ENCODE measurements at places on chromosomes 11 and 22.
A peak's percentile ranks its signal among the peaks of the same experiment; 100 is the strongest.

DNA sequence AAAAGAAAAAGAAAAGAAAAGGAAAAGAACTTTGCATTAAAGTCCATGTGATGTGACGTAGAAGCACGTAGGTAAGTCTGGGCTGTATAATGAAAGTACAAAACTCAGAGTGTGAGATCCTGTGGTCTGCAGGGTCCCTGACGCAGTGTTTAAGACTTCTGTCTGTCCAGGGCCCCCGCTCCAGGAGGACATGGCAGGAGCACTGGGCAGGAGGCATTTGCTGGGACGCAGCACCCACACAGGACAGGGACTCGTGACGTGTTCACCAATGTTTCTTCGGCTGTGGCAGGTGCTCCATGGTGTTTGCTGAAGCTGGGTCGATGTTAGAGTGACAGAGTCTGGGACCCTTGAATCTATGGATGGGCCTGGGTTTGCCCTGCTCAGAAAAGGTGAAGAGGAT, 348.1 kb downstream of the BRD1 start:
- DNase-seq, result no peak

DNA sequence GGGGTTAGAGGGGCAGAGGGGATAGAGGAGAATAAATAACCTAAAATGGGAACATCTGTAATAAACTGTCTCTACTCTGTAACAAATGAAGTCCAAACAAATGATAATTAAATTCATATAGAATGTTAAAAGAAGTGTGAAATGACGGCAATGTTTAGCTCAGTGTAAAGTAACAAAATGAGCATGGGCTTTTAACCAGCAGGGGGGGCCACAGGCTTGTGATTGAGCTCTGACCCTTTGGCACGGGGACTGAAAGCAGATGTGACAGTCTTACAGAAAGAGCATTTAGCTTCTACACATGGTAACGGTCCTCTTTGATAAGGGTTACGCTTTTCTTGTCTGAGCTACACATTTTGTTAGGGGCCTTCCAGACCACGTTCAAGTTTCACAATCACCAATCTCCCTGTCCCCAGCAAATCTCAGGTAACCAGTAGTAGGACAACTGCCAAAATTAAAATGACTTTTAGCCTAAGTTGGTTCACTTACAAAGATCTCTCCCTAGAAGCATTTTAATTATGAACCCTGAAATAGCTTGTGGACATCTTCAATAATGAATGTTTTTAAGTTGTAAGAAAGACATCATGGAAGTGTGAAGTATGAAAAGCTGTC, 262.5 kb downstream of the DCDC1 start:
- peak; percentile 11 for DNase-seq

GRCh38 chr22:29871684-29872083, 11.3 kb upstream of the MTMR3 start:
- DNase-seq, result no peak

DNA sequence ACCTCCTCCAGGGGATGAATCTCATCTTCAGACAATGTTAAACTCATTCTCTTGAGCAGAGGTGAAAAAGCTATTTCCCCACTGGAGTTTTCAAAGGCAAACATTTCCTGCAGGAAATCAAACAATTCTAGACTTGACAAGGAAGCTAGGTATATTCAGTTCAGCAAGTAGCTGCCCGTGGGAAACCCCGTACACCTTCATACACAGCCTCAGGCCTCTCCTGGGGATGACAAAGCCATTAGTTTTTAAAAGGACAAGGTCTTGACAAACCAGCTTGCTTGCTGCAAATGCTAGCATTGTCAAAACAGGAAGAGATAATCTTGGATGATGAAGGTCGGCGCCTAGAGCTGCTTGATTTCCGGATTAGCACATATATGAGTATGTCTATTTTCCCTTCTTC, 1630.8 kb upstream of the TENM4 start:
- DNase-seq, result no peak

DNA sequence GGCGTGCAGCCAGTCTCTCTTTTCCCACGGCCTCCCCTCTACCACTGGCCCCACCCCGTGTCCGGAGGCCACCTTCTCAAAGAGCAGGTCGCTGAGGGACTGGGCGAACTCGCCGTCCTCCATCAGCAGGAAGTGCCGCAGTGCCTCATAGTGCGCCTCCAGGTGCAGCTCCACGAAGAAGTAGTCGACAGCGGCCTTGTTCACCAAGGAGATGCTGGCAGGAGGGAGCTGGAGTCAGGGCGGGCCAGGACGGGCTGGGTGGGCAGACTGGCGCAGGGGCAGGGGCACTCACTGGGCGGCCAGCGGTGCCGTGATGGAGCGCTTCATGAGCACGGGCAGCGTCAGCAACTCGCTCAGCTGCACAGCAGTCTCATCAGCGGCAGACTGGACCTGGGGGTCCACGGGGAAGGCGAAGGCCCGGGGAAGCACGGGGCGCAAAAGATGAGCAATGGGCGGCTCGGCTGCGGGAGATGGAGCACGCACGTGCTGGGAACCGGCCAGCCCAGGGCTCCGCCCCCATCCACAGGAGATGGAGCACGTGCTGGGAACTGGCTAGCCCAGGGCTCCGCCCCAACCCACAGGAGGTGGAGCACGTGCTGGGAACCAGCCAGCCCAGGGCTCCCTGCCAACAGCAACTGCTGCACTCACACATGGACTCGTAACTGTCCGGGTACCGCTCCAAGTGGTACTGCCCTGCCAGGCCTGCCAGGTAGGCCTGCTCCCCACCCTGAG, 18.4 kb downstream of the SELENOO start:
- no peak for DNase-seq

DNA sequence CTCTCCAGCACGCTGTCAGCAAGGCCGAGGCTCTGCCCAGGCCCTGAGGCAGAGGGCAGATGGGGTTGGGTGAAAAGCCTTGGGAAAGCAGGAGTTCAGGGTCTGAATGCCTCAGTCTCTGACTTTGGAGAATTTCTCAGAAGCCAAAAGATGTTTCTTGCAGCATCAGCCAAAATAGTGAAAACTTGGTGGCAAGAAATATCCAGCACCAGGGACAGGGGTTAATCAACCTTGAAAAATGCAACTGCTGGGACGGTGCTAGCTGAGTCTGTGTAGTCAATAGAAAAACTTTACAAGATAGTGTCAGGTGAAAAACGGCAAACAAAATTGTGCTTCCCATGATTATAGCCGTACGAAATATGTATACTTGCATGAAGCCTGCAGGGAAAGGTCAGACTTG, 1.4 kb upstream of the ABCC8 start:
- DNase-seq, result no peak

DNA sequence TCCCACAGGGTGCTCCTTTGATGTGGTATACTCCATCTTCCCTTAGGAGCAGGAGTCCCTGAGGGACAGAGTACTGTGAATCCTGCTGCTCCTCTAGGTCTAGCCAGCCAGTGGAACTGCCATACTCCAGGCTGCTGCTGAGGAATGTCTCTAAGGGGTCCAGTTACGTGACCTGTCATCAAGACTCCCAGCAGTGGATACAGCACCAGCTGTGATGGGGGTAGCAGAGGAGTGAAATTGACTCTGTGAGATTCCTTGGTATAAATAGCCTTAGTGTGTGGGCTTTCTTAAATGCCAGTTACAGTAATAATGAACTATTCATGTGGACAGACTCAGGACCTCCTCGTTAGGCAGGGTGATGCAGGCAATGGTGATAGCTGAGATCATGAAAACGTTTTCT, 140.4 kb upstream of the LUZP2 start:
- no peak for DNase-seq

- no peak for DNase-seq
Observed at GRCh38 chr11:79043726-79044125, 397.1 kb downstream of the TENM4 start.

- DNase-seq, result no peak
Observed at GRCh38 chr11:94128291-94128745, 323 bp upstream of the PANX1 start.

DNA sequence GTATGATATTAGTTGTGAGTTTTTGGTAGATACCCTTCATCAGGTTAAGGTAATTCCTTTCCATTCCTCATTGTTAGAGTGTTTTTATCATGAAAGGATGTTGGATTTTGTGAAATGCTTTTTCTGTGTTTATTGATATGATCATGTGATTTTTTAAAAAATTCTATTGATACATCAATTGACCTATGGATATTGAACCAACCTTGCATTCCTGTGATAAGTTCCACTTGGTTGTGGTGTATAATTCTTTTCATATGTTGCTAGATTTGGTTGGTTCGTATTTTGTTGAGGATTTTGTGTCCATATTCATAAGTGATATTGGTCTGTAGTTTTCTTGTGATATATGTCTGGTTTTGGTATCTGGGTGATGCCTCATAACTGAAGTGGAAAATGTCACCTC, 6.7 kb downstream of the ANKRD13D start:
- DNase-seq, result no peak

- no peak for DNase-seq
Observed at GRCh38 chr22:27628891-27629631, 172.5 kb downstream of the MN1 start.

DNA sequence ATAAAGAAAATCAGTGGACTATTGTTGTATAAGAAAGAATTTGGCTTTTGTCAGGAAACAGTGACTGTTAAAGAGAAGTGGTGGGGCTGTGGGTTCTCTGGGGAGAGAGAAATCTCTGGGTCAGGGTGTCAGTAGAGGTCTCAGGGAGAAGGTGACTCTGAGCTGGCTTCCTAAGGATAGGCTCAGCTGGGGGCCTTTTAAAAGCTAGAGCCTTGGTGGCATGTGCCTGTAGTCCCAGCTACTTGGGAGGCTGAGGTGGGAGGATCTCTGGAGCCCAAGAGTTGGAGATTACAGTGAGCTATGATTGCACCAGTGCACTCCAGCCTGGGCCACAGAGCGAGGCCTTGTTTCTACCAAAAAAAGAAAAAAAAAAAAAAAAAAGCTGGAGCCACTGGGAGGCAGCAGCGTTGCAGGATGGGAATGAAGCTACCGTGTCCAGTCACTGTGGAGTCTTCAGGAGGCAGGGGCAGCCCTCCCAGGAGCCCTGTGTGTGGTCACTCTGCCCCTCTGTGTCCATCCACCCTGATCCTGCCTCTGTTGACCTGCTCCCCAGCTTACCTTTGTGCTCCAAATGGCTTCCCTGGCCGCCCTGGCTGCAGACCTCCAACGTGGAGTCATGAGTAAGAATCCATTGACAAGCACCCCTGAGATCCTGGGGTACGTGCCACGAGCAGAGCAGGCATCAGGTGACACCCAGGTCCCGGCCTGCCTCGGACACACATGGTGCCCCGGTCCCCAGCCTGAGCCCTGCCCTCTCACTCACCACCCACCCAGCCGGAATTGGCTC, 5.4 kb upstream of the MIF start:
- DNase-seq, result no peak

DNA sequence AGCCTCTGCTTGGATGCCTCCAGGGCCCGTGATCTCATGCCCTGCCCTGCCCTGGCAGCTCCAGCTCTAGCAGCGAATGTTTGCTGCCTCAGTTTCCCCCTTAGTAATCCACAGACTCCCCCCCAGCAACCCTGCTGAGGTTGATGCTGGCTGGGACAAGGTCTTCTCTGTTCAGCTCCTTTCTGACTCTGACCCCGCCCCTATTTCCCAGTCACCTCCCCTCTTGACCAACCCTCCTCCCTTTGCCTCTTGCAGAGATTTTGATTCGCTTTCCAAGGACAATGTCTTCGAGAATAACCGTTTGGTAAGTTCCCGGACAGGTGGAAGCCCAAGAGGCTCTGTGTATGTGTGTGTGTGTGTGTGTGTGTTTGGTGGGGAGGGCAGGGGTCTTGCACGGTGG, 5.6 kb downstream of the MICALL1 start:
- DNase-seq, result no peak

- DNase-seq, result no peak
Observed at GRCh38 chr11:1119604-1120146, 38.1 kb upstream of the MUC5AC start.
